ENCODE measurements at places on chromosomes 3 and 15.

GRCh38 chr3:138933068-138933668 is 13.8 kb downstream of the FOXL2 start:
- DNase-seq = no peak

DNA sequence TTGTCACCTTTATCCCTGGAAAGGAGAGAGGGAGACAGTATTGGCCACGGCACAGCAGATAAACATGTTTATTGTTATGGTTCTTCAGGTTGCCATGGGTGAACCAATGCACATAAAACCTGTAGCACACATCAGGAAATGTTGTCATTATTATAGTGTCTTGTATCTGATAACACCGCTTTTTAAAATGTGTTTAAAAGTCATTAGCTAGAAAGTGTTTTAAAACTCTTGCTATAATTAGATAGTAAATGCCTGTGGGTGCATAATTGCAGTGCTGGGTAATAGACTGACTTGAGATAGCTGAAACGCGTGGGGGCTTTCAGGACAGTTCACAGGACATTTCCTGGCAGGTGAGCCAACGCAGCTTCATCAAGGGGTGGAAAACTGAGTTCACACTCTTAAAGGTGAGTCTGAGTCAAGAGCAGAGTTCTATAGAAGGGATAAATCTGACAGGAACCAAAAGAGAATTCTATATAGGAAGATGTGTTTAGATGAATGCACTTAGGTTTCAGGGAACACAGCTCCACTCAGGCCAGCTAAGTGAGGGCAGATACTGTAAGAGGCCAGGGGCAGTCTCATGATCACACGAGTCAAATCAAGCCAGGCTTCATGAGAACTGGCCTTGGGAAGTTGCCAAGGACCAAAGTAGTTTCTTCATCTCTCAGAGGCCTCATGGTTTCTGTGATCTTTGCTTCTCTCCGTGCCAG is 35.6 kb upstream of the PPP4R2 start:
- DNase-seq = no peak

DNA sequence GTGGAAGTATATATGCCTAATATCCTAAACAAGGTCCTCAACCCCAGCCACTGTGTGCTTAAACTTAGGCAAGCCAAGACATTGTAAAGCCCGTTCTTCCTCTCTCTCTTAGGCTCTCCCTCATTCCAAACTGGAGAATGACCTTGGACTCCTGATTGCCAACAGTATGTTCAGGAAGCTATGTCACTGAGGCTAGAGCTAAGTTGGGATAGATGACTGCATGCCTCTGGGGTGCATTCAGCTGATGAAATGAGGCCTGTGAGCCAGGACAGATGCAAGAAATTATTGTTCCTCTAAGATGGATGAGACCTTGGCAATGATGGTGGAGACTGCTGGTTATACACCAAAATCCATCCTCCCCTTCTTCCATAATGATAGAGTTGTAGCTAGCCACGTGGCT is 27.9 kb upstream of the TBC1D21 start:
- DNase-seq = no peak

DNA sequence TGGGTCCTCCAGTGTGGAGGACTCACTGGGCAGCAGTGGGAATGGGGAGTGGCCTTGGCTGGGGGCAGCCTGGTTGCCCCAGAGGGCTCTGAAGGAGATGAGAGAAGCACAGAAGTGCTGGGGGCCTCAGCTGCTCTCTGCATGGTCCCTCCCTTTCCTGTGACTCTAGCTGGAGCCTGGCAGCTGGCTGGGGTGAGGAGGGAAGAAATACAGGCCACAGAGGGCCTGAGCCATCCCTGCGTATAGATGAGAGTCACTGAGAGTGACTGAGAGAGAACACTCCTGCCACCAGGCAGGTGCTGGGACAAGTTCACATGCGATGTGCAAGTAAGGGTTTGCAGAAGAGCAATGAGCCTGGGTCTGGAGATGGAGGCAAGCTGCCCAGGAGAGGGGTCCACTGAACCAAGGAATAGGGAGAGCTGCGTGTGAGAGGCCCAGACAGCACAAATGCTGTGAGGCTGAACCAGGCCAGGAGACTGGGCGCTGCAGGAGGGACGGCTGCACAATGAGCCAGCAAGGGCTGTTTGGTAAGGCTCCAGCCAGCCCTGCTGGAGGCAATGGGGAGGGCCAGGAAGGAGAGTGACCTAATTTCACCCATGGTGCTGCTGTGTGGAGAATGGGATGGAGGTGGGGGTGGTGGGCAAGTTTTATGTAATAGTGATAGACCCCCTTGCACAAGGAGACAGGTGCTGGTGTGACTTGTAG is 87.2 kb downstream of the CLSTN2 start:
- DNase-seq = no peak

DNA sequence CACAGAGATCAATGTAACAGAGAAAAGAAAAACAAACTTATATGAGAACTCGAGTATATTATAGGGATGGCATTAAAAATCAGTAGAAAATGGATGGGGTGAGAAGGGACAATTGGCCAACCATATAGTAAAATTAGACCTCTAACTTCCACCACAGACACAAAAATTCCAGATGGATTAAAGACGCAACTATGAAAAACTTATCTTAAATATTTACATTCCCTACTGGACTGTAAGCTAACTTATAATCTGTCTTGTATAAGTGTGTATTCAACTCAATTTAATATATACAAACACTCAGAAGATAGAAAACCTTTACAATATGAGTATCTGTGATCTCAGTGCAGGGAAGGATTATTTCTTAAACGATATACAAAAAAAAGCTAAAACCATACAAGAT is 3.0 kb downstream of the MFAP1 start:
- no peak for DNase-seq

- DNase-seq = no peak
Measured at GRCh38 chr3:138303474-138303873, 26.2 kb downstream of the NME9 start.

All from CD4-positive, alpha-beta T cell treated with Interleukin-6 for 4 hours (primary cell).